ENCODE measurements at places on chromosomes 3 and 15.
A peak's percentile ranks its signal among the peaks of the same experiment; 100 is the strongest.

GRCh38 chr3:129794311-129795185 lies 99.0 kb downstream of the TMCC1 start:
- no peak for DNase-seq

DNA sequence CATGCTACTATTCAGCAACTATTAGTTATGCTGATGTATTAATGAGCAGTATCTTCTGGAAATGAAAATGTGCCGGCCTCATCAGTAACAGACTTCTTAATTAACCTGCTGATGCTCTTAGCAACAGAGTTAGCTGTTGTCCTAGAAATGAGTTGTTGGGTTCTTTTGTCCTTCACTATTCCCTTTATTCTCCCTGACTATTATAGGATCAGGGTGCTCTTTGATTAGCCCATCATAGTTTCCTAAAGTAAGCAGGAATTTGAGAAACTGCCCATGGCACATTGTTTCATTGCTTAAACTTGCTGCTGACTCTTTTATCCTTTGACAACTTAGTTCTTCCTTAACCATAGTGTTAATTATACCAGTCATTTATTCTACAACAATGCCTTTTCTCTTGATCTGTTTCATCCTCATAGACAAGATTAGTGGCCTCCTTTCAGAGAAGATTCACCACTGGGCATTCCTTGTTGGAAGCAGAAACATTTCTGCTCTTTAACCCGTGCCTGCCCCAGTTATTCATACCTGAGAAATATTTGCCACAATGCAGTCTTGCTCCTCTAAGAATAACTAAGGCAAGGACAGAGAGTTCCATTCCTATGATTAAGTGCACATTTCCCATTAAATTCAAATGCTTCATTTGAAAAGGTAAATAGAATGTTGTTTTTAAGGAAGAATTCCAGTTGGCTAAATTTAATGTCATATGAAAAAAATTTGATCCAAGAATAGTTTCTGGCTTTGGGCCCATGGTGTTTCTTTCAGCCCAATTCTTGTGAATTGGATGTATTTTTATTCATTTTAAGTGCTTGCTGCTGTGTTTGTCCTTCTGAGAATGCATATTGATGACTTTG lies 573.3 kb upstream of the TBL1XR1 start:
- DNase-seq, result no peak

GRCh38 chr15:51367322-51367976 lies 26.0 kb downstream of the GLDN start:
- DNase-seq, result no peak

GRCh38 chr15:33766389-33766788 lies 201.9 kb upstream of the CHRM5 start:
- DNase-seq, result no peak

- no peak for DNase-seq
These were observed 726.8 kb downstream of the NAALADL2 start for GRCh38 chr3:175585898-175586297.

DNA sequence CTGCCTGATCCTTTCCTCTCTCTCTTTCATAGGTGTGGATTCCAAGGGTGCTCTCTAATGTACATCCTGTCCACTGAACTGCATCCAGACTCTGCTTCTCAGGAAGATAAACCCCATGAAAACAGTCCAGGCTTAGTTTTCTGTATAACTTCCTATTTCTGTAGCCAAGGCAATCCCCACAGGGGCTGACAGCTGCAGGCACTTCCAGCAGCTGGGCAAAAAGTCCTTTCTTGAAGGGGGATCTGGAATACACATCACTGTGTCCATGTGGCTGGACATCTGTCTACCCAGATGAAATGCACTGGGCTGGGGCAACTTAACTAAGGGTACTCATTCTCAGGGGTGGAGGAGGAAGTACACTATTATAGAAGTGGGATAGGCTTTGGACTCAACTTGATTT lies 72.2 kb downstream of the NR1D2 start:
- no peak for DNase-seq

- DNase-seq, result no peak
These were observed 120.1 kb upstream of the NMNAT3 start for GRCh38 chr3:139797724-139798343.

DNA sequence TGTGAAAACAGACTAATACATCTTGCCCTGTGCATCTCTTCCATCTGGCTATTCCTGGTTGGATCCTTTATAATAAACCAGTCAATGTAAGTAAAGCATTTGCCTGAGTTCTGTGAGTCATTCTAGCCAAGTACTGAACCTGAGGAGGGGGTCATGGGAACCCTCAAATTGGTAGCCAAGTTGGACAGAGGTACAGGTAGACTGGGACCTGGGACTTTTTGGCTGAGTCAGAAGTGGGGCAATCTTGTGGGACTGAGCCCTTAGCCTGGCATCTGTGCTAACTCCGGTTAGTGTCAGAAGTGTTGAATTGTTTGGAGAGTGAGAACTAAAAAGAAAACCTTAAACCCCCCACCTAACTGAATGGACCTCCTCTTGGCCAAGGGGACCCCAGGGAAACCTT lies 21.0 kb upstream of the LIMD1 start:
- DNase-seq, result no peak

- DNase-seq, result no peak
These were observed 138.6 kb upstream of the TSC22D2 start for GRCh38 chr3:150269526-150269925.

- DNase-seq, result no peak
These were observed 262.4 kb downstream of the CPNE4 start for GRCh38 chr3:131772269-131773026.

- no peak for DNase-seq
These were observed 13.1 kb upstream of the ALDH1A2 start for GRCh38 chr15:58078591-58078990.

DNA sequence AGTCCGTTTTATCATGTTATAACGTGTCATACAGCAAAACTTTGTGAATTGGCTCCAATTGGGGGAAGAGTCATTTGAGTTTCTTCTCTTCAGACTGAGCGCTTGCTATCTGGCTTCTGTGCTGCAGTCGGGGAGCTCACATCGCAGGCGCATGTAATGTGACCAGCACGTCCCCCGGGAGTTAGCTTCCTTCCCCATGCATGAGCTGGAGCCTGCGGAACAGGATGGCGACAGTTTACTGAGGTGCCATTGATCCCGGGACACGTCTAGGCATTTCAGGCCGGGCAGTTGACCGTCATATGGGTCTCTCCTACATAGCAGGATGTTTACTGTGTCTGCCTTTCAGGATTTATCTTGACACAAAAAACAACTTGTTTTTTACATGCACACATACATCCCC lies 44.8 kb downstream of the CMTM8 start:
- DNase-seq, result no peak

DNA sequence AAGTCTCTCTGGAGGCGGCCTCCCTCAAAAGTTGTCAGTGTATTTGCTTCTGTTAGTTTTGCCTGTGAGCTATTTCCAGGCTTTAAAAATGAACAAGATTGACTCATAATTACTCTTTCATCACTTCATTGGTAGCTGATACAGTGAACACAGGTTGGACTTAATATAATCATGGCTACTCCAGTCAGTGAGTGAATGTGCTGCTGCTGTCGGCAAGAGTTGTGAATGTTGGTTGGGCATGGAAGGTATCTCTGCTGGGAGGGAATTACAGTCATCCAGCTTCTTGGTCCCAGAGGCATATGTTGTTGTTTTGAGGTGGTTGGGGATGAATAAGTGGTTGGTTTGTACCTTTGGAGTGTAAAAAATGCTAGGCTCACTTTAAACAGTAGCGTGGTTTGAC lies 11.5 kb downstream of the TCF12 start:
- DNase-seq, result no peak

DNA sequence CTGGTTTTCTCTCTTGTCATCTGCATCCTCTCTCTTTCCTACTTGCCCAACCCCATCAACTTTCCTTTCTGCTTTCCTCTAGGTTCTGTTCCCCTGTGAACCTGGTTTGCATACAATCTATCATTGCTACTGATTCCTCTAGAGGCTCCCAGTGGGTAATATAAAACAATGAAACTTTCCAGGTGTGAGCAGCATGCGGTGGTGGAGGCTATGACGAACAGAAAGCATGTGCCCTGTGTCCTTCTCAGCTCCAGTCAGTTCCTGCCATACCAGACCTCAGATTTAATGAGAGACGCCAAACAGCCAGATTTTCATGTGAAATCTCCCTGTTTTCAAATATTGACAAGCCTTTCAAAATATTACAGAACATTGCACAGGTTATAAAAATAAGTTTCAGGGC lies 3.5 kb upstream of the ACAP2 start:
- no peak for DNase-seq

GRCh38 chr15:58294681-58295254 lies 137.0 kb upstream of the LIPC start:
- no peak for DNase-seq

DNA sequence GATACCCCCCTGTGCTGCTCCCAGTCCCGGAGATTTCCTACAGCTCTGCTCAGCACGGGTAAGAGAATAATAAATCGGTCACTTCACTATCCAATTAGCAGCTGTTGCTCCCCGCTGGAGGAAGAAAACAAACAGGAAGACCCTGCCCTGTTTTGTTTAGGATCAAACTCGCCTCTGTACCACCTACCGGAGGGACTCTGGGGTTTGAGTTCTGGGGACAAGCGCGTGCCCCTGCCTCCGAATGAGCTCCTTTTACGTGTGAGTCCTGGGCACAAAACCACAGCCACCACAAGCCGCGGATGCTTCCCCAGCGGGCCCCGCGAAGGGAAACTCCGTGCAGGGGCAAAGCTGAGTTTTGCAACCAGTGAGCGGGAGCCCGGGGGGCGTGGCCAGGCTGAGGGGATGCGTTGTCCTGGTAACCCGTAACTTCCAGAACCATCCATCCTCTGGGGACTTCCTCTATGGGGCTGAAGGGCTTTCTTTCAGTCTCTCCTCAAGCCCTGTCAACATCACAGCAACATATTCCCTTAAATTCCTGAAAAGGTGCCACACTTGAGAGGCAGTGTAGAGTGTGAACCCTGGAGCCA lies 315.7 kb upstream of the PROK2 start:
- DNase-seq, result peak; percentile 64

GRCh38 chr3:10723991-10724390 lies 92.0 kb upstream of the SLC6A11 start:
- DNase-seq, result no peak

DNA sequence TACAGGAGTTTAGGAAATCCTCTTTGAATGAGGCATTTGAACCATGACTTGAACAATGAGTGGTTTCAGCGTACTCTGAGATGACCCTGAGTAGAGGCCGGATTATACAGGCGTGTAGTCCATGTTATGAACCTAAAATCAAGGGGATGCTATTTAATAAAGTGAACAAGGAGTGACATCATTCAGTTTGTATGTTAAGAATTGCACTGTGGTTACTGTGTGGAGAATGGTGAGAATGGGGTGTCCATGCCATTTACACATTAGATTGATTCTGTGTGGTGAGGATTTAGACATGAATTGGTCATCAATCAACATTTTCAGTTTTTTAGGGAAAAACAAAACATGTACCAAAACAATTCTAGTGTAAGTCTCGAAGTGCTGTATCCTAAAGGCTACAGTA lies 65.8 kb downstream of the TPRG1 start:
- no peak for DNase-seq

DNA sequence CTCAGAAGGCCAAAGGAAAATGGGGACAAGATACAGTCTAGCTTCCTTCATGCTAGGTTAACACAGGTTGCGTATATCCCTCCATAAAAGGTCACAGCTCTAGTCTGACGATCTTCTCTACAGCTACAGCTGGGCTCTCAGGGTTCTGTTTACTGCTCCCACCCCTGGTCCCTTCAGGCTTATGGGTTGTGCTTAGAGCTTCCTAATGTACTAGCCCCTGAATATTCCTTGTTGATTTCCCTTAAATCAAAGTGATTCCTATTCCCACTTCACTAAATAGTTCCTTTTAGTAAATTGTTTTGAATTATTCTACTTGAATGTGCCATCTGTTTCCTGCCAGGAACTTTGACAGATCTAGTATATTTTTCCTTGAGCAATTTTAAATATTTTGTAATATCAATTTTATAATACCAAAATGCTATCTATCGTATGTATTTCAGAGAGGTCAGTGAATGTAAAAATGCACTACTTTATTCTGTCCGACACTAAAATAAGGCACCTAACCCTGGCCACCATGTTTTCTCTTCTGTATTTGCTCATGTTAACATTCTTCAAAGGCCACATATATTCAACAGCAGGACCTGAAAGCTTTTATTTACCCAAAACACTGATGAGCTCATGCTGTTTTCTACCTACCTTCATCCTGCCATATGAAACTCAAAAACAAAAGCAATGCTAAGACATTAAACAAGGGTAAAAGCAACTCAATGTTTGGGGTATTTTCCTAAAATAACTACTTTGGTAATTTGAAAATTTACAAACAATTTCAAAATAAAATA lies 92.8 kb upstream of the TGFBR2 start:
- no peak for DNase-seq

DNA sequence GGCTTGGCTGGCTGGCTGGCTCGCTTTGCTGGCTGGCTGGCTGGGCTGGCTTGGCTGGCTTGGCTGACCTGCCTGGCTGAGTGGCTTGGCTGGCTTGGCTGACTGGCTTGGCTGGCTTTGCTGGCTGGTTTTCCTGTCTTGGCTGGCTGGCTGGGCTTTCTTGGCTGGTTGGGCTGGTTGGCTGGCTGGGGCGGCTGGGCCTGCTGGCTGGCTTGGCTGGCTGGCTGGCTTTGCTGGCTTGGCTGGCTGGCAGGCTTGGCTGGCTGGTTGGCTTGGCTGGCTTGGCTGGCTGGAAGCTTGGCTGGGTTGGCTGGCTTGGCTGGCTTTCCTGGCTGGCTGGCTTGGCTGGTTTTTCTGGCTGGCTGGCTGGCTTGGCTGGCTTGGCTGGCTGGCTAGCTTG lies 435.6 kb downstream of the GOLGA6L6 start:
- no peak for DNase-seq

GRCh38 chr15:60568301-60568742 lies 89.4 kb upstream of the ICE2 start:
- no peak for DNase-seq

GRCh38 chr3:129304962-129305222 lies 26.2 kb downstream of the HMCES start:
- no peak for DNase-seq

GRCh38 chr3:184320104-184320445 lies 5.7 kb downstream of the EIF4G1 start:
- no peak for DNase-seq

DNA sequence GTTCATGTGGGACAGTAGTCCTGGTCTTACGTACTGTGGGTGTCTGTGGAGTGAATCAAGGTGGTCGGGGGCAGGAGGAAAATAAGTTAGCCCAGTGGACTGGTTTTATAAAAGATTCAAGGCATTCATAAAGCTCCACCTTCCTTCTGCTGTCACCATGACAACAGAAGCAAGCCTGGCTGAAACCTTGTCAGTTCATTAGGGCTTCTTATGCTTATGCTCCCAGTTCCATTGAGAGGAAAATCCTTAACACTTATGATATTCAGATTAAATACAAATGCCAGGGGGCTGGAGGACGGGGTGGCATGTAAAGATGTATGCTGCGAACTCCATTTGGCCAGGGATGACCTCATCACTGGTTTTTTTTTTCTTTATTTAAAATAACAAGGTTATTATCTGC lies 283.1 kb upstream of the ATP10A start:
- DNase-seq, result no peak

DNA sequence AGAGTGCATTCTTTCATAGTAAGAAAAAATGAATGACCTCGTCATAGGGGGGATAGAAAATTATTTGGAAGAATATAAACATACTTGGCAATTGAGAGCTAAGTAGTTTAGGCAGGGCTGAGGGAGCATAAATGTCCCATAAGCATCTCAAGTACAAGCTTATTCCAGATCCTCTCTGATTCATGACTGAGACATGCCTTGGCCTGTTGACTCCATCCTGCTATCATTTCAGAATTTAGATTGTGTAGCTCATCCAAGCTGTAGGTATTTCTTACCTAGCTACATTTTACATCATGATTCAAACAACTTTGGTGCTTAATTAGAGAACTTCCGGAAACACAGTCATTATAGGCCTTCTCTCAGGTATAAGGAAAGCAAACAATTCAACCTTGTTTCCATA lies 12.3 kb downstream of the POGLUT1 start:
- no peak for DNase-seq

- DNase-seq, result no peak
These were observed 19.9 kb upstream of the SYNM start for GRCh38 chr15:99084965-99085364.
